ENCODE measurements at places on chromosomes 2 and 18. TPM values are rescaled to one million over a fixed set of nuclear protein-coding genes. Genes with fewer than 3 reads are reported as not detected.

GRCh38 chr2:151239624-151240023, 22.0 kb downstream of the RBM43 start:
- H3K27ac ChIP-seq: no peak overlapping the region
- no peak for DNase-seq
- H3K36me3 ChIP-seq: no peaks in the 10 kb centered on the region
- H3K4me3 ChIP-seq: no peak overlapping the region

GRCh38 chr2:163527381-163527780, 208.4 kb downstream of the FIGN start:
- DNase-seq: no peak
- H3K36me3 ChIP-seq: no peaks in the 10 kb centered on the region
- H3K27ac ChIP-seq: no peak overlapping the region
- no peaks in the 10 kb centered on the region for H3K27me3 ChIP-seq
- no peak overlapping the region for H3K4me3 ChIP-seq
- no peaks in the 10 kb centered on the region for H3K4me1 ChIP-seq

- H3K27me3 ChIP-seq: no peaks in the 10 kb centered on the region
- no peak overlapping the region for H3K27ac ChIP-seq
- no peaks in the 10 kb centered on the region for H3K4me1 ChIP-seq
- H3K4me3 ChIP-seq: no peak overlapping the region
- no peak for DNase-seq
Observed at GRCh38 chr2:11559786-11560155, 25.9 kb downstream of the GREB1 start.

- H3K27ac ChIP-seq: no peak overlapping the region
- peaks cover 11% of the 10 kb centered on the region for H3K36me3 ChIP-seq
- no peak overlapping the region for H3K4me3 ChIP-seq
- no peak for DNase-seq
- H3K4me1 ChIP-seq: no peaks in the 10 kb centered on the region
Observed at GRCh38 chr2:189798312-189799029, 14.2 kb downstream of the PMS1 start.

DNA sequence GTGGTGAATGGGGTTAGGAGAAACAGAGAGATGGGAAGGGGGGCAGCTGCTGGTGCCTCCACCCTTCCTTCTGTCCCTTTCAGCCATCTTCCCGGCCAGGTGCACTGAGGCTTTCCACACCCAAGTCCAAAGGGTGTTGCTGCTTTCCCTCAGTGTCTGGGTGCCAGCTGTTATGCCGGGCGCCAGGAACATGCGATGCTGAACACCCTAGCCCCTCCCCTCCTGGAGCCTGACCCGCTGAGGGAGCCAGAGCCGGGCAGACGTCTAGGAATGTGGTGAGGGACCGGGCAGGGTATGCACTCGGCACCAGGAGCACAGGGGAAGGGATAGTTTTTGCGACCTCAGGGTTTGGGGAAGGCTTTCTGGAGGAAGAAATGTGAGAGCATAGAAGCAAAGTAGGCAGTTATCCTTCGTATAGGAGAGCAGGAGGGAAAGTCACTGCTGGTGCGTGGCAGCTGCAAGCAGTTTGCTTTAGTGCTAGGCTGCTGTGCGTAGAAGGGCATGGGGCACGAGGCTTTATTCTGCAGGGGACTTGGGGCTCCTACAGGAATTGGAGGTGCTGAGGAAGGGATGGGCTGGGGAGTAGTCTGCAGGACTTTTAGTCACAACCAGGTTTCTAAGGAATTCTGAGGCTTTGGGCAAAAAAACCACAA, 147.7 kb downstream of the TSN start:
- no peaks in the 10 kb centered on the region for H3K27me3 ChIP-seq
- no peak overlapping the region for H3K4me3 ChIP-seq
- no peaks in the 10 kb centered on the region for H3K36me3 ChIP-seq
- DNase-seq: no peak
- H3K4me1 ChIP-seq: no peaks in the 10 kb centered on the region

GRCh38 chr2:230176996-230177395, 42.8 kb downstream of the SP110 start:
- peaks cover 47% of the 10 kb centered on the region for H3K36me3 ChIP-seq
- no peak overlapping the region for H3K27ac ChIP-seq
- DNase-seq: no peak
- H3K27me3 ChIP-seq: no peaks in the 10 kb centered on the region
- no peak overlapping the region for H3K4me3 ChIP-seq

Gene CD8B2
- 3.6 TPM for total RNA-seq

GRCh38 chr2:185583058-185583816, 155.4 kb upstream of the FSIP2 start:
- H3K36me3 ChIP-seq: no peaks in the 10 kb centered on the region
- H3K4me3 ChIP-seq: no peak overlapping the region
- no peaks in the 10 kb centered on the region for H3K4me1 ChIP-seq
- no peak overlapping the region for H3K27ac ChIP-seq

GRCh38 chr2:70531419-70532086, 22.1 kb downstream of the TGFA start:
- no peak for DNase-seq
- H3K27me3 ChIP-seq: no peaks in the 10 kb centered on the region
- H3K4me3 ChIP-seq: no peak overlapping the region

- no peak overlapping the region for H3K4me3 ChIP-seq
- peaks cover 30% of the 10 kb centered on the region for H3K4me1 ChIP-seq
- no peak overlapping the region for H3K27ac ChIP-seq
- no peaks in the 10 kb centered on the region for H3K36me3 ChIP-seq
- DNase-seq: no peak
Observed at GRCh38 chr2:95019572-95019971, 5.9 kb upstream of the MAL start.

GRCh38 chr18:79784071-79784913, 13.4 kb upstream of the KCNG2 start:
- H3K4me3 ChIP-seq: no peak overlapping the region
- no peaks in the 10 kb centered on the region for H3K4me1 ChIP-seq
- no peak overlapping the region for H3K27ac ChIP-seq
- no peaks in the 10 kb centered on the region for H3K27me3 ChIP-seq
- H3K36me3 ChIP-seq: no peaks in the 10 kb centered on the region
- no peak for DNase-seq

GRCh38 chr2:100214265-100214971, 72.0 kb upstream of the AFF3 start:
- H3K4me3 ChIP-seq: no peak overlapping the region
- no peaks in the 10 kb centered on the region for H3K27me3 ChIP-seq
- DNase-seq: no peak
- H3K4me1 ChIP-seq: no peaks in the 10 kb centered on the region
- H3K27ac ChIP-seq: no peak overlapping the region

- no peaks in the 10 kb centered on the region for H3K27me3 ChIP-seq
- H3K4me1 ChIP-seq: no peaks in the 10 kb centered on the region
- H3K27ac ChIP-seq: no peak overlapping the region
- DNase-seq: no peak
- H3K4me3 ChIP-seq: no peak overlapping the region
- no peaks in the 10 kb centered on the region for H3K36me3 ChIP-seq
Observed at GRCh38 chr2:238711346-238711745, 136.5 kb upstream of the TWIST2 start.

Gene SLC23A3
- 2.6 TPM for total RNA-seq

GRCh38 chr2:197189426-197190099, 121.0 kb downstream of the ANKRD44 start:
- no peak for DNase-seq
- H3K4me1 ChIP-seq: peaks cover 81% of the 10 kb centered on the region
- no peaks in the 10 kb centered on the region for H3K27me3 ChIP-seq
- no peak overlapping the region for H3K4me3 ChIP-seq

DNA sequence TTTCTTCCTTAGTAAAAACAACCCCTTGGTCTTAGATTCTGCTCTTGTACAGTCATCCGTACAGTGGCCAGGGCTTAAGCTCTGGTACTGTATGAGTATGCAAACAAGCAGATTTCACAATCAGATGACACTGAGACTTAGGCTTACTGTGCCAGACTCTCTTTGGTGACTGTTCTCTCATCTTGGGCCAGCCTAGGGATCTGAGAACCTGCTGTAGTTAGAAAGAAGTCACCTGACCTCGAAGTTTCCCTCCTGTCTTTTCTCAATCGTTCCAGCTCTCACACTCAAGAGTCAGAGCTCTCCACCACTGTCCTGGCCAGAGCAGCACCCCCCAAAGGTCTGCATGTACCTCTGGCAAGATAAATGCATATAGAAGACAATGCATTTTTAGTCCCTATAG, 63.2 kb downstream of the ZEB2 start:
- H3K27me3 ChIP-seq: no peaks in the 10 kb centered on the region
- no peak for DNase-seq
- H3K4me3 ChIP-seq: no peak overlapping the region
- no peak overlapping the region for H3K27ac ChIP-seq
- peaks cover 46% of the 10 kb centered on the region for H3K4me1 ChIP-seq

GRCh38 chr18:56907771-56908170, 239.1 kb upstream of the BOD1L2 start:
- no peaks in the 10 kb centered on the region for H3K4me1 ChIP-seq
- no peak overlapping the region for H3K4me3 ChIP-seq
- no peak overlapping the region for H3K27ac ChIP-seq
- H3K36me3 ChIP-seq: no peaks in the 10 kb centered on the region
- no peaks in the 10 kb centered on the region for H3K27me3 ChIP-seq

- no peak overlapping the region for H3K27ac ChIP-seq
- H3K36me3 ChIP-seq: no peaks in the 10 kb centered on the region
- DNase-seq: no peak
- H3K27me3 ChIP-seq: no peaks in the 10 kb centered on the region
- H3K4me3 ChIP-seq: no peak overlapping the region
Observed at GRCh38 chr18:50427896-50428295, 53.0 kb downstream of the SKA1 start.

Gene PRKRA
- total RNA-seq: 48.4 TPM

Gene ABCG8
- total RNA-seq: not detected

DNA sequence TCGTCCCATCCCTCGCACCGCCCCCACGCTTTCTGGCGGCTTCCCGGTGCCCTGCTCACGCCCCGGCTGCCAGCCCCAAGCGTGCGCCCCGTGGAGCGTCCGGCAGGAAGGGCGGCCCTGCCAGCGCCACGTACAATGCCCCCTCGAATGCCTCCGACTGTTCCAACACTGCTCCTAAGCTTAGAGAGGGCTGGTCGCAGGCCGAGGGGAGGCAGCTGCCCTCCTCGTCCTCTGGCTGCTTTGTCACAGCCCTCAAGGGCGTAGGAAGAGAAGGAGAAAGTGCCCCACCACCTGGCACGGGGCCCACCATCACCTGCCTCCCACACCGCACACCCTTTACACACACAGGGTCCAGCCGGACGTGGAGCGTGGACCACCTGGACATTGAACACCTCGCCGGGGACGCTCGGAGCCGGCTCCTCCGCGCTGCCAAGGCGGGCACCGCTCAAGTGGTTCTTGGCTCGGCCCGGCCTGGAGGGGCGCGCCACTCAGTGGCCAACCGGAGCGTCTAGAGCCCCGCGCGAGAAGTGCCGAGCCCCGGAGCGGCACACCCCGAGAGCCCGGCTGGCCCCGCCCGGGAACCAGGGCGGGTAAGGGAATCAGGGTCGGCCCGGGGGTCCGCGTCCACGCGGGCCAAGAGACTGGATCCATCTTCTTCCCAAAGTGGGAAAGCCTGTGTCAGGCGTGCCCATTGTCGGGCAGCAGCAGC, 830 bp downstream of the DNER start:
- no peak for DNase-seq
- no peak overlapping the region for H3K27ac ChIP-seq
- peaks cover 30% of the 10 kb centered on the region for H3K27me3 ChIP-seq

GRCh38 chr2:233711312-233712008, 1.2 kb upstream of the UGT1A5 start:
- no peak overlapping the region for H3K4me3 ChIP-seq
- H3K36me3 ChIP-seq: no peaks in the 10 kb centered on the region
- DNase-seq: peak; percentile 13
- no peak overlapping the region for H3K27ac ChIP-seq
- H3K27me3 ChIP-seq: no peaks in the 10 kb centered on the region

Gene CIB4
- not detected for total RNA-seq

GRCh38 chr2:98583816-98584618, 24.3 kb downstream of the COA5 start:
- DNase-seq: no peak
- H3K27ac ChIP-seq: no peak overlapping the region
- no peaks in the 10 kb centered on the region for H3K27me3 ChIP-seq
- H3K4me3 ChIP-seq: no peak overlapping the region

Gene CTLA4
- total RNA-seq: 37.7 TPM

DNA sequence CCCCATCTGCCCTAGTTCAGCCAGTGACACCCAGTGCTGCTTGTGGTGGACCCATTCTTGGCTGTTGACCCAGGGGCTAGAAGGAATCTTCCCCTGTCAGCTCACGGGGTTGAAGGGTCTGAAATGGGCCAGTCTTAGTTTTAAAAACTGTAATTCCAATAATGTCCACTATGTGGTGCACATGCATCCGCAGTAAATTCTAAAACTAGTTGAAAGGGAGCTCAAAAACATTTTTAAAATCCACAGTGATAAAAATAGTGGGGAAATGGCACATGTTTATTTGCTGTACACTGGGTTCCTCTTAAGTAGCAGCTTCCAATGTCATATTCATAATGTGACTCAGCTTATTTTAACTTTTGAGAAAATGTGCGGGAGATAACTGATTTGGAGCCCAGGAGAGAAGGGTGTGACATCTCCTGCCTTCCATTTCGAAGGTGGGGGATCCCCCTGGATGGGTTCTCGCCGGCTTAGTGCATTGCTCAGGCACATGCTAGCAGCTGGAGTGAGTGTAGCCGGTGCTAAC, 32.8 kb downstream of the GRHL1 start:
- H3K36me3 ChIP-seq: no peaks in the 10 kb centered on the region
- no peak overlapping the region for H3K4me3 ChIP-seq
- no peak overlapping the region for H3K27ac ChIP-seq
- peaks cover 7% of the 10 kb centered on the region for H3K4me1 ChIP-seq

DNA sequence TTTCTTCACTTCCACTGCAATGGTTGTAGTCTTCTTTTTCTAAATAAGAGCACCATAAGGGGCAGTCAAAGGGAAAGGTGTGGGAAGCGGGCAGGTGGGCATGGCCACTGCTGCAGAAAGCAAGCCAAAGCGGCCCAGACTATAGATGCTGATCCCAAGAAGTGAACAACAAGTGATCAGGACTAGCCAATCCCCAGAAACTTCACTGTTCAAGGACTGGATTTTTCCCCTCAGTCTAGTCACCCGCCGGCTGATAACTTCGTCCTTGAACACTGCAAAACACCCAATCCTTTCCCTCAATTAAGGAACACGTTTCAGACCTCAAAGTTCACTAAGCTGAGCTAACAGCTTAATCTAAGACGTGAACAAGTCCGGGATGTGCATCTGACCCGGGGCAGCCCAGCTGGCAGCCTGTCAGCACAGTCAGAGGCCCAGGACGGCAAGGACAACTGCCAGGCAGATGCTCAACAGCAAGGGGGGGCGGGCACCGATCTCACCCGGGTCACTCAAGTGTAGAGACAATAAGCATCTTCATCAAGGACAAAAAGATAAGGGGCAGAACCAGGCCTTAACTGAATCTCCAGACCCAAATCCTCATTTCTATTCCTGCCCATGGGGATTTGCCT, 59.8 kb downstream of the HDLBP start:
- H3K4me3 ChIP-seq: no peak overlapping the region
- peaks cover 50% of the 10 kb centered on the region for H3K36me3 ChIP-seq
- H3K4me1 ChIP-seq: no peaks in the 10 kb centered on the region
- no peak for DNase-seq
- no peaks in the 10 kb centered on the region for H3K27me3 ChIP-seq

- H3K27me3 ChIP-seq: no peaks in the 10 kb centered on the region
- no peak for DNase-seq
- H3K4me1 ChIP-seq: peaks cover 90% of the 10 kb centered on the region
- H3K36me3 ChIP-seq: no peaks in the 10 kb centered on the region
Observed at GRCh38 chr2:177243476-177243875, 21.1 kb downstream of the NFE2L2 start.

GRCh38 chr2:206790311-206790935, 25.0 kb downstream of the FASTKD2 start:
- H3K4me1 ChIP-seq: no peaks in the 10 kb centered on the region
- DNase-seq: no peak
- no peak overlapping the region for H3K27ac ChIP-seq
- no peaks in the 10 kb centered on the region for H3K27me3 ChIP-seq
- H3K4me3 ChIP-seq: no peak overlapping the region

Measured in CD8-positive, alpha-beta memory T cell (primary cell).